Fibroblast of lung (primary cell): ENCODE measurements at places on chromosomes 5 and 9. TPM values are rescaled to one million over a fixed set of nuclear protein-coding genes. Genes with fewer than 3 reads are reported as not detected.

Gene DEPDC1B
- 2.1 and 2.5 TPM in 2 replicates for total RNA-seq

Gene PLPPR1
- not detected in 2 replicates for total RNA-seq

Gene LHX2
- not detected in 2 replicates for total RNA-seq

Gene TSPAN17
- total RNA-seq = 29.0 and 35.2 TPM in 2 replicates

Gene DOCK8
- total RNA-seq = under 0.01 TPM in 2 replicates

Gene CCNH
- 63.7 and 77.6 TPM in 2 replicates for total RNA-seq

DNA sequence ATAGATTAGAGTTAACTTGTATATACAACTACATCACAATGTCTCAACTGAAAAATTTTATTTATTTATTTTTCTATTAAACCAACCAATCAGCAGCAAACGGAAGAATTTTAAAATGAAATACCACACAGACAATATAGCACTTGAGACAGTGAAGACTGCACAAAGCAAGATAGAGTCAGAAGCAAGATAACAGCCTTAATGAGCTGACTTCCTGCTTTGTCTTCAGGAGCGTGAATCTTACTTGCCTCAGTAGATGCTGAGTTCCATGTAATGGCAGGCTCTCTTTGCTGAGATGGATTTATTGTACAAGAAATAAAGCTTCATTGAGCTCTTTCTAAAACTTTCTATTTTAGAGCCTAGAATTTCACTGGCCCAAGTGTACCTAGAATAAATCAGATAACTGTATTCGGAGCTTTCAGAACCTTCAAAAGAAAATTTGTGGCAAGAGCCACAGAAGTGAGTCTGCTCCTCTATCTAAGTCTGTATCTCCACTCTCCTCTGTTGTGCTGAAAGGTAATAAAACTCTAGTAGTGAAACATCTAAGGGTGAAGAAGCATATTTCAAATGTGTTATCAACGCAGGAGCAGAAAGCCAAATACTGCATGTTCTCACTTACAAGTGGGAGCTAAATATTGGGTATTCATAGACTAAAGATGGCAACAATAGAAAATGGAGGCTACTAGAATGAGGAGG lies 83.3 kb upstream of the ANKRD55 start:
- DNase-seq = no peak
- H3K27me3 ChIP-seq = no peaks in the 10 kb centered on the region
- H3K36me3 ChIP-seq = no peaks in the 10 kb centered on the region

DNA sequence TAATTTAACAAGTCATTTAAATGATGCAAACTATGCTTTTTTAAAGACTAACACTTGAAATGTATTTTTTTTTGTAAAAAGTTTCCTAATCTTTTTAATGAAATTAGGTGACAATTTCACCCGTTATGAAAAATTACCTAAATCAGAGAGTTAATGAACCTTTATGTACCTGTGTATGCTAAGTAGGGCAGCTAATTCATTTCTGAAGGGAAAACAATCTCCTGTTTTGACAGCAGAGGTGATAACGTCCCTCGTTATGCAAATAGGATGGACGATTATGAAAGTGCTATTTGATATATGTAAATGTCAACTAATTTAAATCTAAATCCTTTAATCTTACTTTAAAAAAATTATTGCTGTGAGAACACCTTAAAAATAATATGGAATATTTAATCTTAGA lies 58.8 kb downstream of the MEF2C start:
- H3K36me3 ChIP-seq = no peaks in the 10 kb centered on the region
- DNase-seq = no peak
- no peak overlapping the region for H3K27ac ChIP-seq
- no peaks in the 10 kb centered on the region for H3K27me3 ChIP-seq
- H3K4me3 ChIP-seq = no peak overlapping the region
- H3K4me1 ChIP-seq = peaks cover 8% of the 10 kb centered on the region

DNA sequence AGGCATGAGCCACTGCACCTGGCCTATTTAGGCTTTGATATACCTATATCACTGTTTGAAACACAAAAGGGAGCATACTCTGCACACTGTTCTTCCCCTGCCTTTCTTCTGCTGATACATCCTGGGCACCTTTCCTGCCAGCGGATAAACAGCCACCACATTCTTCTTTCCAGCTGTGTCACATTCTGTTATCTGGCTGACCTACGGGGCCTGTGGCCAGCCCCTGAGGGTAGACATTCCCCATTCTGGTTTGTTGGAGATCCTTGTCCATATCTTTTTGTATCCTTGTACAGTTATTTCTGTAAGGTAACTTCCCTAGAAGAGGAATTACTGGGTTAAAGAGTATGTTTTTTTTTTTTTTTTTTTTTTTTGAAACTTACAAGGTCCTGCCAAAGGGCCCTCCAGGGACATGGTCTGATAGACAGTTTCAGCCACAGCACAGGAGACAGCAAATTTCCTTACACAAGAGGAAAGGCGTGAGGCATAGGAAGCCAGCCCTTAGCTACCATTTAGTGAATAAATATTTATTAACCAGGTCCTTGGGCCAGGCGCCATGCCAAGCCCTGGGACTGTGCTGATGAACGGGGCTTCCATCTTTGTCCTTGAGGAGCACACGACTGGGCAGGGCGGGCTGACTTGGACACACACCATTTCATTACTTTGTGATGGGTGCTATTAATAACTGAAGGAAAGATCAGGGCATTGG lies 57.8 kb downstream of the ERGIC1 start:
- H3K36me3 ChIP-seq = peaks cover 2% of the 10 kb centered on the region
- H3K27ac ChIP-seq = peak overlapping the region; percentile 59
- no peak overlapping the region for H3K4me3 ChIP-seq
- no peaks in the 10 kb centered on the region for H3K27me3 ChIP-seq
- peaks cover 16% of the 10 kb centered on the region for H3K4me1 ChIP-seq

- H3K36me3 ChIP-seq = no peaks in the 10 kb centered on the region
- H3K4me3 ChIP-seq = no peak overlapping the region
- H3K4me1 ChIP-seq = no peaks in the 10 kb centered on the region
- DNase-seq = no peak
These were observed 236.4 kb downstream of the LRRC70 start for GRCh38 chr5:62814991-62815390.

DNA sequence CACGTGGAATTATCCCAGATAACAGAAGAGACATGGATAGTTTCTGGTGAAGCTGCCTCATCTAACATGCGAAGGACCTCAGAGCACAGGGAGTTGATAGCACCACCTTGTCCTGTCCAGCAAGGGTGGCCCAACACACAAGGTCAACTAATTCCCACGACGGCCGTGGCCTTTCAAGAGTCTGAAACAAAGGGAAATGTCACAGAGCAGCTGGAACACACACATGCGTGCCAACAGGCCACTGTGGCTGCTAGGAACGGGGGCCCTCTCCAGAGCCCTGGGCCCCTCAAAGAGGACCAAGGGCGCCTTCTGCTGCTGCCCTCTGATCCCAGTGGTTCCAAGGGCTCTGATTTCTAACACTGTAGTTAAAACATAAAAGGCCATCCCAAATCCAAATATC lies 50.7 kb downstream of the SECISBP2 start:
- H3K27ac ChIP-seq = no peak overlapping the region
- no peak for DNase-seq

GRCh38 chr5:173954671-173955521 lies 34.1 kb upstream of the C5orf47 start:
- H3K27ac ChIP-seq = peak overlapping the region; percentile 65
- no peaks in the 10 kb centered on the region for H3K27me3 ChIP-seq
- no peaks in the 10 kb centered on the region for H3K36me3 ChIP-seq
- DNase-seq = peak; percentile 82

DNA sequence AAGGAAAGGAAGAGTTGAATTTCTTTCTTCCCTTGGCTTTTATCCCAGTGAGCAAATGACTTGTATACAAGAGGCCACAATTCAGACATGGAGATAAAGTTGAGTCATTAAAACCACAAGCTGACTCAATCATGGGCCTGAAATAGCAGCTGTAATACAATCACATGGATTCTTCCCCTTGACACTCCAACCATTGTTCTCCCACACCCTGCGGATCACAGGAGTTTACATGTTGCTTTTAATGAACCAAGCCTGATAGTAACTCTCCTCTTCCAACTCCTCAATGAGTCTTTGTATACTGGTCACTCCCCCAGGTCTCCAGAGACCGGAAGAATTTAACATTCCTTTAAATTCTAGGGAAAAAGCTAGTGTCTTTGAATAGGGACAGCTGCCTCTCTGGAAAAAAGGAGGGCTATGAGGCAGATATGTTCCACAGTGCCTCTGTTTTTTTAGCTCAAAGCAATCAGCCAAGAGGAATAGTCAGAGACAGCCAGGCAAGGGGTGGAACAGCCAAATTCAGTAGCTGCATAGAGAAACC lies 32.4 kb downstream of the PCDHGC5 start:
- H3K36me3 ChIP-seq = peaks cover 4% of the 10 kb centered on the region
- peak; percentile 99 for DNase-seq
- H3K4me1 ChIP-seq = peaks cover 72% of the 10 kb centered on the region
- H3K27ac ChIP-seq = peak overlapping the region; percentile 78

DNA sequence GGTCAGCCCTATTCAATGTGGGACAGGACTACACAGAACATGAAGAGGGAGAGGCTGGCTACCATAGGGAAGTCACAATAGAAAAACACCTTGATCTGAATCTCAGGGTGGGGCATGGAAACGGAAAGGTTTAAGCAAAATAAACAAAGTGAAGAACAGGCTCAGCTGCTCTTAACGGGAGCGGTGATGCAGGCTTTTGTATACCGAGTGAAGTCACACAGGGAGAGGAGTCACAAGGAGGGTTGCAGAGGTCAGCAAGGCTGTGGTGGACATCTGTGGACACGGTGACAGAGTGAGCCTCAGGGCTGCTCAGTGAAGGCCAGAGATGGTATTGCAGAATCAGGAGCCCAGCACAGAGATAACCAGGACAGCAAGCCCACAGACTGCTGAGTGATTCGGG lies 30.6 kb upstream of the SEMA4D start:
- no peak overlapping the region for H3K4me3 ChIP-seq
- H3K27ac ChIP-seq = no peak overlapping the region
- no peak for DNase-seq
- H3K36me3 ChIP-seq = no peaks in the 10 kb centered on the region
- no peaks in the 10 kb centered on the region for H3K4me1 ChIP-seq

GRCh38 chr9:103407260-103407659 lies 412.1 kb downstream of the CYLC2 start:
- H3K27me3 ChIP-seq = no peaks in the 10 kb centered on the region
- no peak for DNase-seq
- H3K4me1 ChIP-seq = no peaks in the 10 kb centered on the region
- H3K4me3 ChIP-seq = no peak overlapping the region
- no peaks in the 10 kb centered on the region for H3K36me3 ChIP-seq
- no peak overlapping the region for H3K27ac ChIP-seq
